ENCODE measurements at places on chromosomes 2 and 18.
A peak's percentile ranks its signal among the peaks of the same experiment; 100 is the strongest.

DNA sequence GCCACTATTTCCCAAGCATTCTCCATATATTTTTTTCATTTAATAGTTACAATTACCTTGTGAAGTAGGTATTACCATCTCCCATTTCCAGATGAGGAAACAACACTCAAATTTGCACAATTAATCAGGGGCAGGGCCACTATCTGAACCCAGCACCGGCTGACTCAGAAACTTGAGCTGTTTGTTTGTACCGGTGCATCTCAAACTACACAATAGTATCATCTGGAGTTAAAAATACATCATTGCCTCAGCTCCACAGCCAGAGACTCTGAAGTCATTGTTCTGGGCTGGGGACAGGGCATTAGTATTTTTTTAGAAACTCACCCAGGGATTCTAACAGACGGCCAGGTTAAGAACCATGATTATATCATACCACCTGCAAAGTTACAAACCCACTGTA, 55.9 kb downstream of the CDCA7 start:
- no peak for DNase-seq

GRCh38 chr2:50995610-50996009, 36.3 kb downstream of the NRXN1 start:
- no peak for DNase-seq

- DNase-seq: no peak
Observed at GRCh38 chr18:3848316-3848715, 398.3 kb downstream of the TGIF1 start.

- DNase-seq: no peak
Observed at GRCh38 chr2:195238826-195239225, 418.2 kb upstream of the SLC39A10 start.

DNA sequence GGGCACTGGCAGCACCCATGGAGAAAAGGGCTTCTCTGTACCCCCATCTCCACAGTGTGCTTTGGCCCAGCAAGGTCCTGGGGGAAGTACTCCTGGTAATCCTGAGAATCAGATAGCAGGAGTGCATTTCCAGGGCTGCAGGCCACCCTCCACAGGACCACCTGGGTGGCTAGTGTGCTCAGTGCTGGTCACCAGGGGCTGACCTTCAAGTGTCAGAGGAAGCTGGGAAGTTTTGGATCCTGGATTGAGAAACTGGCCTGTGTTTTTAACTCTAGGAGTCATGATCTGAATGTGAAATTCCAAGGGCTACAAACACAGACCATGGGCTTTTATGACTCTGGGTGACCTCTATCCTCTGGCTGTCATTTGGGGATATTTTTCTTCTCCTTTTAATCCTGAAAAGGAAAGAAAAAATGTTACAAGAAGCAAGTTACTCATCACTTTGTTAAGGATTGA, 9.3 kb downstream of the RHOB start:
- no peak for DNase-seq

- peak; percentile 38 for DNase-seq
Observed at GRCh38 chr2:224039770-224040440, 819 bp upstream of the SERPINE2 start.

DNA sequence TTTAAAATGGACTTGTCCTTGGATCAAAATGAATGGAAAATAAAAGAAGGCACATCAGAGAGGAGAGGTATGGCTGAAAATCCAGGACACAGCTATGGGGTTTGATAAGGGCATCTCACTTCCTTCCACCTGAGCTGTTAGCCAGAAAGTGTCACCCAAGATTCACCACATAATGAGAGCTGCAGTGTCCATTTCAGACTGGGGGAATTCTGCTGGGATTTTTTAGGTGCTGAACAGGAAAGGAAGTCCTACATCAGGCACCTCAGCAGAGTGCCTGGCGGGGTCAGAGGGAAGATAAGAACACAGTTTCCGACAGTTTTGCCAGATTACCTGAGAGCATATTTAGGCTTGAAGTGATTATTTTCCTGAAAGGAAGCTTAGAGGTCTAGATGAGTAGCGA, 187.6 kb upstream of the HNMT start:
- no peak for DNase-seq

DNA sequence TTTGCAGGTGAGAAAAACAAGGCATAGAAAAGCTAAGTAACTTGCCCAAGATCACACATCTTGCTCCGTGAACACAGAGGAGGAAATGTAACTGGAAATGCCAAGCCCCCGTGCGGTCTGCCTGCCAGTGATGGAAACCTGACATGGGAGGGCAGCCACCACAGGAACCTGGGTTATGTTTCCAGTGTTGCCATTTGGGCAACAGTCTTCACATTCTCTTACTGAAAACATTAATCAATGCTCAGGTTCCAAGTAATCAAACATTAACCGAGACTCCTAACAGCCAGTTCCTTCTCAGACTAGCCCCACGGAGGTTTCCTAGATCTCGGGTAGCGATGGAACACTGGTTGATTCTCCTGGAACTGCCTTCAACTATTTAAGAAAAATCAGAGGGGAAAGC, 2.5 kb downstream of the TGFA start:
- no peak for DNase-seq

DNA sequence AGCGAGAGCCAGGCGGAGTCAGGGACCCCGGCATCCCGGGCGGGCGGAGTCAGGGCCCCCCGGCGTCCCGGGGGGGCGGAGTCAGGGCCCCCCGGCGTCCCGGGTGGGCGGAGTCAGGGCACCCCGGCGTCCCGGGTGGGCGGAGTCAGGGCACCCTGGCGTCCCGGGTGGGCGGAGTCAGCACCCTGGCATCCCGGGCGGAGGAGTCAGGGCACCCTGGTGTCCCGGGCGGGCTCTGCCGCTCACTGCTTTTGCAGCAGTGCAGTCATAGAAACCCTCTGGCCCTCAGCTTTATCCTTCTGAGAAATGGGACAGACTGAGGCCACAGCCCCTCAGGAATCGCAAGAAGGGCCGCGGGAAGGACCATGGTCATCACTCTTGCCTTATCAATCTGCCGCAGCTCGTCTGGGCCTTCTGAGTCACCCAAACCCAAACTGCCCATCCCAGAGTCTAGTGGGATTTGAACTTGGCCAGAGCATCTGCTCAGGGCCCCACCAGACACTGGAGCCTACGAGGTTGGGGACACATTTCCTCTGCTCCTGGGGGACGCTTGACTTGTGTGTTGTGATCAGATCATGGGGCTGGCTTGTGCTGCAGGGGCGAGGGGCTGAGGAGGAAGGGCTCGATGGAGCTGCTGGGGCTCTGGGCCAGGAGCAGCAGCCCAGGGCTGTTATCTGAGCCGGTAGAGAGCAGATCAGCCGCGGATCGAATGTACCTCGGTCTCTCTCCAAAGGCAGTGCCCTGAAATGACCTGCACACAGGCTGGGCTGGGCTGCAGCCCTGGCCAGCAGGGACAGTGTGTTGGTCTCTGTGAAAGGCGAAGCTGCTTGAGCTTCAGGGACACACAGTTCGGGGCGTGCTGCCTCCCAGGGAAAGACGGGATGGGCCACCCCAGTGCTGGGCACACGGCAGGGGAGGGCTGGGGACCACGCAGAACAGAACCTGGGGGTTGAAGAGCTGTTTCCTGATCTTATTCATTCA, 290.1 kb upstream of the HDAC4 start:
- DNase-seq: no peak

DNA sequence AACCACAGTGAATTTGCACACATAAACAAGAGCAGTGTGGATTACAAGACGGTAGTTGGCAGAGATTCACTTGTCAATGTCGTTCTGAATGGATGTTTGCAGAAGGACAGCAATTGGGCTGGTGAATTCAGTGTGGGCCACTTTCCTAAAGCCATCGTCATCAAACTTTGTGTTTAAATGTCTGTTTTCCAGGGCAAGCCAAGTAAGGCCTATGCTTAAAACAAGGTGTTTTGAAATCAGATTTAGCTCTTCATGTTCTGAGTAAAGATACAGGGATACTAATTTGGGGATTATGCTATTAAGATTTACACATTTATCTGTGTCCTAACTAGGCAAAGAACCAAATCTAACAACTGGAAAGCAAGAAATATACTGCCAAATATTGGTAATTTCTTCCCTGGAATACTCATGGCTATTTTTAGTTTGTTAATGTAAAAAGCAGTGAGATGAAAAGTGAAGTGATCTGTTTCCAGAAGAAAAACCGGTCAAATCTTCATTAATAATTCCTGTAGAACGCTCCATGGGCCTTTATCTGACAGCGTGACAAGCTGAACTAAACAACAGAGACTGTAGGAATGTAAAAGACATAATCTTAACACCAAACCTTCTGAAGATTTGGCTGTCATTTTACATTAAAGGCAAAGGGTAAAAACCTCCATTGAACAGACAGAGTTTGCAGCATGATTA, 175.7 kb downstream of the ICOS start:
- DNase-seq: no peak

GRCh38 chr2:217784996-217785543, 217.7 kb downstream of the TNS1 start:
- DNase-seq: no peak

GRCh38 chr2:27451095-27451494, 8.9 kb downstream of the KRTCAP3 start:
- no peak for DNase-seq
